ENCODE measurements at places on chromosomes 3 and 15. TPM values are rescaled to one million over a fixed set of nuclear protein-coding genes. Genes with fewer than 3 reads are reported as not detected.

DNA sequence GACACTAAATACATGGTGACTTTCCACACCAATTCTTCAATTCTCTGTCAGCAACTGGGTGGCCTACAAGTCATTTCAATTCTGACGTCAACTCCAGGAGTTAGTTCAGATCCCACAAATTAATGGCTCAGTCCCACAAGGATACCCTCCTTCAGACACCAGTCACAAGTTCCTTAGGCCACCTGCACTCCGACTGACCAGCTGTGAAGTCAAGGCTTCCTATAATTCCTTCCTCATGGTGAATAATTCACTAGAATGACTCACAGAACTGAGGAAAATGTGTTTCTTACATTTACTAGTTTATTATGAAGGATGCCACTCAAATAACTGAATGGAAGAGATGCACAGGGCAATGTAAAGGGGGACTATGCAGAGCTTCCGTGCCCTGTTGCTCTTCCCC, 6.3 kb upstream of the PIAS1 start:
- DNase-seq = no peak

The LYSMD2 gene
- 4.7 TPM for total RNA-seq

GRCh38 chr3:93926789-93927188, 46.9 kb downstream of the PROS1 start:
- no peak for DNase-seq

DNA sequence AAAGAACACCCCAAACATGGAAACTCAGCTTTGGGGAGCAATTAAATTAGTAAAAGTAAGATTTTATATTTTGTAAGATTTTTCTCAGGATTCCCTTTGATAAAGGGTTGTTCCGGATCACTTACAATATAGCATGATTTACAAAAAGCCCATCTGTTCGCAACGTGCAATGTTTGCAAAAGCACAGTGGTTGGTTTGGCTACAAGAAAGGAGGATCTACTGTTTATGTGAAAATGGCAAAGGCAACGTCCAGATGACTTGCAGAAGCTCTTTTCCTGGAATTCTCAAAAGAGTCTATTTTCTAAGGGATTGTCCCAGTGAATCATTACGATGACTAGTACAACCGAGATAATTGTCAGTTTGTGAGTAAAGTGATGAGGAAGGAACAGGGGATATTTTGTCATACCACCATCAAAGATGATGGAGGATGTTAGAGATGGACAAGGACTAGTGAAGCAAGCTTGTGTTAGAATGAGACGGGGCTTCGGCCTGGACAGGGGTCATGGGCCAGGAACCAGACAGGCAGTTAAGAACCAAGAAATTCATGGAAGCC, 71.6 kb downstream of the CRYGS start:
- no peak for DNase-seq

The LRRN1 gene
- 3.5 TPM for total RNA-seq

- DNase-seq = peak; percentile 46
These were observed 285.1 kb upstream of the CDIN1 start for GRCh38 chr15:36294359-36294758.

DNA sequence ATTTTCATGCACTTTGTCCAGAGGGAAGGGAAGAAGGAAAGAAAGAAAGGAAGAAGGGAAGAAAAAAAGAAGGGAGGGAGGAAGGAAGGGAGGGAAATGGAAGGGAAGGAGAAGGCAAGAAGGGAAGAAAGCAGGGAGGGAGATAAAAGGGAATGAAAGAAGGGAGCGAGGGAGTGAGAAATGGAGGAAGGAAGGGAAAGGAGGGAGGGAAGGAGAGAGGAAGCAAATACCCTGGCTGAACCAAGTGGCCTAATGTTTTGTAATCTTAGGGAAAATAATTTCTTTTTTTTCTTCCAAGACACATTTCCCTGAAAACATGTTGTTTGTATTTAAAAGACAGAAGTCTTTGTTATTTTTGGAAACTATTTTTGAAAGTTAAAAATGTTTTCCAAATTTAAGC, 35.9 kb downstream of the DTWD1 start:
- no peak for DNase-seq

GRCh38 chr15:56034514-56034913, 41.1 kb upstream of the NEDD4 start:
- DNase-seq = no peak

- no peak for DNase-seq
These were observed 97.3 kb downstream of the XXYLT1 start for GRCh38 chr3:195173657-195174056.

DNA sequence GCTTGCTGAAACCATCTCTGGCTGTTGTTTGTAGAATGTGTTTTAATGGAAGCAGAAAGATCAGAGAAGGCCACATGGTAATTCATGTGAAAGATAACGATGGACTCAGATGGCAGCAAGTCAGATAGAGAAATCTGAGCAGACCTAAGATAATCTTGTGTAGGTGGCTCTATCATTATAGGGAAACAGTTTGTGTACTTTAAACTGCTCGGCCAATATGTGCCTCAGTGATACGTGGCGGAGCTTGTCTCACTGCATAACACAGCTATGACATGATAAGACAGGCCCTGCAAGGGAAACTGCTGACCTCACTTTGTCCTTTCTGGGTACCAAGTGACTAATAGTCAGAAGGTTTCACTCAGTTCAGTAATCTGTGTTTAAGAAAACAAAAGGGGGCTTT, 51.0 kb downstream of the MME start:
- peak; percentile 90 for DNase-seq

DNA sequence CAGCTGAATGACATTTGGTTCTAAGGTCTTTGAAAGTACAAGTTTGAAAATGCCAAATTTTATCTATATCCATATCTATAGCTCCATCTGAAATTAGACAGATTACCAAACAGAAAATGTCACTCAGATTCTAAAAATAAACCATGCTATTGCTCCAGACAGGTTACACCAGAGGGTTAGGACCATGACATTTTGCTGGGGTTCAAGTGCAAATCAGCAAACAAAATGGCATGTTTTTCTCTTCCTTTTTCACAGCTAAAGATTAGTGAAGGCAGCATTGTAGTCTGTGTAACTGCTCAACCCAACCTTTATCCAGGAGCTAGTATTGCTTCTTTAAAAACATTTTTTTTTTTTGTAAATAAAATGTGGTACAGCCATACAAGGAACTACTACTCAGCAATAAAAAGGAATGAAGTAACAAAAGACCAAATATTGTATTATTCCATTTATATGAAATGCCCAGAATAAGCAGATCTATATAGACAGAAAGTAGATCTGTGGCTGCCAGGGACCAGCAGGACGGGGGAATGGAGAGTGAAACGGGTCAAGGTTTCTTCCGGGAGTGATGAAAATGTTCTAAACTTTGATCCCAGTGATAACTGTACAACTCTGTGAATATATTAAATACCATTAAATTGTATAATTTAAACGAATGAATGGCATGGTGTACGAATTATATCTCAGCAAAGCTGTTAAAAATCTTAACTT, 18.2 kb downstream of the VGLL4 start:
- no peak for DNase-seq

GRCh38 chr15:62104846-62105245, 38.1 kb downstream of the C2CD4A start:
- DNase-seq = no peak

DNA sequence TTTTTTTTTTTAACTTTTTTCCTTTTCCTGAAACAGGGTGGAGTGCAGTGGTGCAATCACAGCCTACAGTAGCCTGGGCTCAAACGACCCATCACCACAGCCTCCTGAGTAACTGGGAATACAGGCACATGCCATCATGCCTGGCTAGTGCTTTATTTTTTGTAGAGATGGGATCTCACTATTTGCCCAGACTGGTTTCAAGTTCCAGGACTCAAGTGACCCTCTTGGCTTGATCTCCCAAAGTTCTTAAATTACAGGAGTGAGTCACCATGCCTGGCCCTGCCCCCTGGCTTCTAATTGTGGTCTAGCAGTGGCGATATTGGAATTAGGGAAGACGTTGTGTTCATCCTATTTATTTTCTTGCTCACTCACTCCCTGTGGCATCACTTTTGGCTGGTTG, 1138.4 kb downstream of the SI start:
- DNase-seq = no peak

Measured in osteoblast (primary cell).